ENCODE measurements at places on chromosomes 4 and X.

GRCh38 chr4:123593655-123594054 is 197.1 kb downstream of the SPRY1 start:
- DNase-seq: no peak

- no peak for DNase-seq
Observed at GRCh38 chr4:115664285-115664684, 550.9 kb upstream of the NDST4 start.

GRCh38 chr4:74632634-74633033 is 161.7 kb downstream of the BTC start:
- DNase-seq: peak; percentile 44

GRCh38 chr4:172411149-172411548 is 597.9 kb downstream of the GALNTL6 start:
- no peak for DNase-seq

- DNase-seq: no peak
Observed at GRCh38 chr4:177099211-177099610, 210.5 kb upstream of the NEIL3 start.

DNA sequence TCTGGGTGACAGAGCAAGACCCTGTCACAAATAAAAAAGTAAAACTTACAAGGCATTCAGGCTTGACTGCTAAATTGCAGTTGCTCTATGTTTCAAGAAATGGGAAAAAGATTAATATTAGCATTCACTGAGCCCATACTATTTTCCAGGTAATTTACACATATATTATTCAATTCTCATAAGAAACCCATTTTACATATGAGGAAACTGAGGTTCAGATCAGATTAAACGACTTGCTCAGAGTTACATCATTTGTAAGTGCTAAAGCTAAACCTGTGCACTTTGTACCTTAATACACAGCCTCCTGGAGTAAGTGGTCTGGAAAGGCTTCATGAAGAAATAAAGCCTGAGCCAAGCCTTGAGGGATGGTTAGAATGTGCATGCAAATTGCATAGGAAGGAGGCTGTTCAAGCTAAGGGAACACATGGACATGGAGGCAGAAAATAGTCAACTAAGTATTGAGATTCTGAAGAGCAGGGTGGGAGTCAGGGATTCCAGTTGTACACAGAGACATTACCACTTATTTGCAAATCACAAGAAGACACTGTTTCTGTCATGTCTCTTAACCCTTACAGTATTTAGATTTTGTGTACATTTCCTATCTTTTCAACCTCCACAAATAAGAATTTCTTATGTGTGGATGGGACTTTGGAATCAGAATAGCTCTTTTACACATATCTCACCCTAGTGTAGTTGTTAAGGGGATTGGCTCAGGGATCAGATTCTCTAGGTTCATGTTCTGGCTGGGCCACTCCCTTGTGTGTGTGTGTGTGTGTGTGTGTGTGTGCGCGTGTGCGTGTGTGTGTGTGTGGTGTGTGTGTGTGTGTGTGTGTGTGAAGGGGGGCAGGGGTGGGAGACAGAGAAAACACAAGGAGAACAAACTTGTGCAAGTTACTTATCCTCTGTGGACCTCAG is 113.4 kb downstream of the TMEM164 start:
- no peak for DNase-seq

Measured in activated naive CD8-positive, alpha-beta T cell treated with anti-CD3 and anti-CD28 coated beads for 36 hours (primary cell).